ENCODE measurements at places on chromosomes 2 and 18.

GRCh38 chr18:28684746-28685355 is 507.9 kb upstream of the CDH2 start:
- DNase-seq: no peak

DNA sequence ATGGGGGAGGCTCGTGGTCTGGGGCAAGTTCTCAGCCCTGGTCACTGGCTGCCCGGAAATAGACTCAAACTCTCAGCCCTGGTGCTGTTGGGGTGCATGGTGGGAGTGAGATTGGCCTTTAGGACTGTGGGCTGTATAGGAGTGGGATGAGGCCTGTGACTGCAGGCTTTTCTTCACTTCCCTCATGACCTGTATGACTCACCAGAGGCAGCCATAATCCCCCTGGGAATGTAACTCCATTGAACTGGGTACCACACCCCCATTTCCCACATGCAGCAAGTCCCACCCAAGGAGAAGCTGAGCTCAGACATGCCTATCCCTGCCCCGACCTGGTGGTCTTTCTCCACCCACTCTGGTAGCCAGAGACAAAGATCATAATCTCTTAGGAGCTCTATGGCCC is 177.7 kb upstream of the OSR1 start:
- DNase-seq: no peak

GRCh38 chr2:123738643-123739042 is 286.4 kb upstream of the CNTNAP5 start:
- DNase-seq: no peak

GRCh38 chr2:177810906-177811305 is 261.7 kb downstream of the PDE11A start:
- no peak for DNase-seq

- DNase-seq: no peak
Measured at GRCh38 chr2:230828272-230828961, 36.3 kb upstream of the ITM2C start.

DNA sequence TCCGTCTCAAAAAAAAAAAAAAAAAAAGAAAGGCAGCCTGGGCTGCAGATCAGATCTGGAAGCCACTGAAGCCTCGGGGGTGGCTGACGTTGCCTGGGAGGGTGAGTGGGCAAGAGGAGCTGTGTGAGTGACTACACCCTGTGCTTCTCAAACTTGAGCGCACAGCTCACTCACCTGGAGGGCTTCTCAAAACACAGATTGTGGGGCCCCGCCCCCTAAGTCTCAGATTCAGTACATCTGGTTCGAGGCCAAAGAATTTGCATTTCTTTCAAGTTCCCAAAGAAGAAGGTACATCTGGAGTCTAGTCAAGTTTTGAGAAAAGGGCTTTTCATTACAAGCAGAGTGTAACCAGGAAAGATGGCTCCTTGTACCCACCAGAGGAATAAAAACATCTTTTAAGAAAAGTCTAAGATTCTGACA is 97.7 kb upstream of the CAB39 start:
- DNase-seq: no peak
